ENCODE measurements at places on chromosomes 2 and 18.

DNA sequence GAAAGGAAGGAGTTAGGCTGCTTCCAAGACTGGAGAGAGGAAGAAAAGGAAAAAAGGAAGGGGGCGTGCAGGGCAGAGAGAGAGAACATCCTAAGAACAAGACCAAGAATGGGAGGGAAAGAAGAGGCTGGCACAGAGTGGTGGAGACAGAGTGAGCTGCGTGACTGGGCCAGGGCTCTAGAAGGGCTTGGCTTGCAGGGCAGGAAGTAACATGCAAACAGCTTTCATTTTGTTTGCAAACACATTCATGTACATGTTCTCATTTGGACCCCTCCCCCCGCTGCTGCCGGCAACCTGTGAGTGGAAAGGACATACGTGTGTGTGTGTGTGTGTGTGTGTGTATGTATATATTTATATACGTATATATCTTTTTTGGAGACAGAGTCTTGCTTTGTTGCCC lies 46.8 kb upstream of the DNMT3A start:
- no peak overlapping the region for H3K4me3 ChIP-seq
- H3K27ac ChIP-seq, result no peak overlapping the region
- no peaks in the 10 kb centered on the region for H3K27me3 ChIP-seq
- H3K4me1 ChIP-seq, result no peaks in the 10 kb centered on the region
- no peaks in the 10 kb centered on the region for H3K36me3 ChIP-seq
- DNase-seq, result no peak

GRCh38 chr2:8597559-8598225 lies 84.2 kb upstream of the ID2 start:
- H3K27ac ChIP-seq, result no peak overlapping the region
- no peak overlapping the region for H3K4me3 ChIP-seq
- no peak for DNase-seq
- H3K4me1 ChIP-seq, result no peaks in the 10 kb centered on the region

DNA sequence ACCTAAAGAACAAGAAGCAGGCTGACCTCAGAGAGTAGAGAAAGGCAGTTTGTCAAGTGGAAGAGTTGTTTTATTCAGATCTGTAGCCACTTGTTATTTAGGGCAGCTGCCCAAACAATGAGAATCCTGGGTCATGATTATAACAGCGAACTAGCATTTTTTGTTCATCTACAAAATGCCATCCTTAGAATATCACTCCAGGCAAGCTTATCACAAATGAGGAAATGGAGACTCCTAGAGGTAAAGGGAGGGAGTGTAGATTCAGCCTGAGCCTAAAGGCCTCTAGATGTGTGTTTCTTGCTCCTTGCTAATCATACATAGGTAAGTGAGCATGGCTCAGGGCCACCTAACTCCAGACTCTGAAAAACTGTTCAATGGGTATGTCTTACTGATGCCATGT lies 126.1 kb downstream of the HNMT start:
- no peaks in the 10 kb centered on the region for H3K36me3 ChIP-seq
- no peak overlapping the region for H3K4me3 ChIP-seq
- H3K27ac ChIP-seq, result no peak overlapping the region

GRCh38 chr18:9731380-9731779 lies 23.3 kb downstream of the RAB31 start:
- no peak overlapping the region for H3K4me3 ChIP-seq
- DNase-seq, result no peak
- no peak overlapping the region for H3K27ac ChIP-seq
- peaks cover 3% of the 10 kb centered on the region for H3K4me1 ChIP-seq
- H3K27me3 ChIP-seq, result no peaks in the 10 kb centered on the region
- H3K36me3 ChIP-seq, result no peaks in the 10 kb centered on the region

- H3K4me1 ChIP-seq, result peaks cover 11% of the 10 kb centered on the region
- H3K27ac ChIP-seq, result peak overlapping the region; percentile 4
- no peaks in the 10 kb centered on the region for H3K27me3 ChIP-seq
- no peak overlapping the region for H3K4me3 ChIP-seq
- no peaks in the 10 kb centered on the region for H3K36me3 ChIP-seq
Observed at GRCh38 chr2:97747716-97748115, 34.3 kb downstream of the ZAP70 start.
